Heart left ventricle (tissue), 16 donors: ENCODE measurements at places on chromosomes 7 and 10. TPM values are rescaled to one million over a fixed set of nuclear protein-coding genes. Genes with fewer than 3 reads are reported as not detected.
A peak's percentile ranks its signal among the peaks of the same experiment; 100 is the strongest.

- no peaks in the 10 kb centered on the region for H3K36me3 ChIP-seq
- no peak overlapping the region for H3K4me3 ChIP-seq
Observed at GRCh38 chr7:47218378-47219176, 363.3 kb downstream of the TNS3 start.

- no peak overlapping the region for H3K4me3 ChIP-seq
- peaks cover 13% of the 10 kb centered on the region for H3K4me1 ChIP-seq
- no peak for DNase-seq
Observed at GRCh38 chr7:38628630-38629385, 2.4 kb downstream of the AMPH start.

DNA sequence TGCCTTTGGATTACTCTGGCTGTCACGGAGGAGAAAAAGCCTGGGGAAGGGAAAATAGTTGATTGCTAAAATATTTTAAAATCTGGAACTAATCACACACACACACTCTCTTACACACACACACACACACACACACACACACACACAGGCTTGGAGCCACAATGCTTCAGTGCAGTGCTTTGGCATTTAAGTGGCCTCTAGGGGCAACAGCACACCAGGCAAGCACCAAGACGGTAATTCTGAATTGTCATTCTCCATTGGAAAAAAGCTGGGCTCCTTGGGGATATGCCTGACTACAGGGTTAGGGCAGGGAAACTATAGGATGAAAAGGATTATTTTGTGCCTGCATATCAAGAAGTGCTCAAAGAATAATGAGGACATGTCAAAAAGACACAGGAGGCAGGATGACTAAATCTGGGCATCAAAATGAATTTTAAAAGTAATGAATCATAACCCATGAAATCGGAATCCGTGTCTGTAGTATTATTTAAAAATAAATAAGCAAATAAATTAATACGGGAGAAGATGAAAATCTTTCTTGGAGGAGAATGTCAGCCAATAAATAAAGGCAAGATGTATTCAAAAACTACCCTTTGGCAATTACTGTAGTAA is 30.4 kb upstream of the DDC start:
- no peaks in the 10 kb centered on the region for H3K27me3 ChIP-seq
- peaks cover 91% of the 10 kb centered on the region for H3K36me3 ChIP-seq

- no peaks in the 10 kb centered on the region for H3K27me3 ChIP-seq
- H3K27ac ChIP-seq, result peak overlapping the region; percentile 69
- H3K36me3 ChIP-seq, result no peaks in the 10 kb centered on the region
- peak; percentile 22 for DNase-seq
- peaks cover 7% of the 10 kb centered on the region for H3K4me1 ChIP-seq
Observed at GRCh38 chr10:15169555-15170401, 1.3 kb upstream of the NMT2 start.

DNA sequence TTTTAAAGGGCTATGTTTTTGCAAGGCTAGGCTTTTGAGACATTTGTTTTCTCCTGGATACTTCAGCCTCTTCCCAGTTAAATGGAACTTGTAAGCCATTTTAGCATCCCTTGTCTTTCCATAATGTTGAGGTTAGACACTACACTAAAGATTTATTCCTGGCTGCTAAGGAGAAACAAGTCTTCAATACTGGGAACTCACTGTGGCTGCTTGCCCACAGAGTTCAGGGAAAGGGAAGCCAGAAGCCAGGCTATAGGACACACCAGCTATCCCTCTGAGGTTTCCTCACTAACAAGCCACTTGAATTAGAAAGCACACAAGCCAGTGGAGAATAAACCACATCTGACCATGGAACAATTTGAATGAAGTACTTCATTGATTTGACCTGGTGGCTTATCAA is 421.7 kb upstream of the CHRM2 start:
- no peaks in the 10 kb centered on the region for H3K4me1 ChIP-seq
- H3K4me3 ChIP-seq, result no peak overlapping the region
- no peak overlapping the region for H3K27ac ChIP-seq
- no peak for DNase-seq
- H3K36me3 ChIP-seq, result no peaks in the 10 kb centered on the region

DNA sequence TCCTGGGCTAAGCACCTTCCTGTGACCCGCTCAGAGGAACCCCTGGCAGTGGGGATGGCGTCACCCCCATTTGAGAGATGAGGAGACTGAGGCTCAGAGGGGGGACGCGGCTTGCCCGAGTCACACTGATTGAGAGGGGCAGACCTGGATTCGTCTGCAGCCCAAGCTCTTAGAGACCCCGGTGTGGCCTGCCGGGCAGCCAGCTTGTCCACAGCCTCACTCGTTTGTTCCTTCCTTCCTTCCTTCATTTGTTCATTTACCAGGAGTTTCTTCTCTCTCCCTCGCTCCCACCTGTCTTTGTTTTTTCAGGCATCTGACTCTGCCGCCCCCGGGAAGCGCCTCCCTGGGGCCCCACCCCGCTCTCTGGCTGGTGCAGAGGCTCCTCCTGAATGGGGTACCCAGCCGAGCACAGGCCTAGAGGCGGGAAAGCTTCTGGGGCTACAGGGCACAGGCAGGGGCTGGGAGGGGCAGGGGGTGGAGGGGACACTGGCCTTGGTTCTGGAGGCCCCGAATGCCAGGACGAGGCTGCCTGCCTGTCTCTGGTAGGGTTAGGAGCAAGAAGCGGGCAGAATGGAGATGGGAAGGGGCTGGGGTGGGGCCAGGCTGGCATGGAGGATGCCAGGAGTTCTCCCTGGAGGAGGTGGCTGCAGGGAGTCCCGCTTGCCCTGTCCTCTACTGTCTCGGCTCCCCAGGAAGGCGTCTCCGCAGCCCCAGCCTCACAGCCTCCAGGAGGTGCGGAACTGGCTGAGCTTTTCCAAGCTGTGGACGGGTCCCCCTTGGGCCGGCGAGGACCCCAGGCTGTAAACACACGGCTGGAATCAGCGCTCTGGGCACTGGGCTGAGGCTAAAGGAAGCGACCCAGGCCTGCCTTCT is 91.6 kb downstream of the UNCX start:
- H3K4me3 ChIP-seq, result no peak overlapping the region
- H3K27me3 ChIP-seq, result peaks cover 55% of the 10 kb centered on the region
- no peaks in the 10 kb centered on the region for H3K4me1 ChIP-seq
- H3K27ac ChIP-seq, result no peak overlapping the region
- DNase-seq, result peak; percentile 26

GRCh38 chr7:22860784-22861482 is 38.3 kb upstream of the TOMM7 start:
- peaks cover 38% of the 10 kb centered on the region for H3K36me3 ChIP-seq
- H3K4me3 ChIP-seq, result no peak overlapping the region
- DNase-seq, result no peak
- H3K4me1 ChIP-seq, result peaks cover 37% of the 10 kb centered on the region
- H3K27ac ChIP-seq, result no peak overlapping the region

GRCh38 chr7:128365432-128365831 is 3.9 kb upstream of the PRRT4 start:
- no peak for DNase-seq
- H3K4me3 ChIP-seq, result no peak overlapping the region
- H3K27ac ChIP-seq, result no peak overlapping the region
- no peaks in the 10 kb centered on the region for H3K27me3 ChIP-seq
- peaks cover 10% of the 10 kb centered on the region for H3K4me1 ChIP-seq
- no peaks in the 10 kb centered on the region for H3K36me3 ChIP-seq

Gene PTN
- 18.7 TPM for total RNA-seq

Gene SUN3
- total RNA-seq, result not detected

Gene CH25H
- total RNA-seq, result 2.1 TPM
